Activated T-cell treated with anti-CD3 and anti-CD28 coated beads, Interleukin-2, amount 50 U/mL, for 72 hours (primary cell): ENCODE measurements at places on chromosomes 13 and 19.

- no peak for DNase-seq
Observed at GRCh38 chr13:109764470-109765291, 21.7 kb downstream of the IRS2 start.

DNA sequence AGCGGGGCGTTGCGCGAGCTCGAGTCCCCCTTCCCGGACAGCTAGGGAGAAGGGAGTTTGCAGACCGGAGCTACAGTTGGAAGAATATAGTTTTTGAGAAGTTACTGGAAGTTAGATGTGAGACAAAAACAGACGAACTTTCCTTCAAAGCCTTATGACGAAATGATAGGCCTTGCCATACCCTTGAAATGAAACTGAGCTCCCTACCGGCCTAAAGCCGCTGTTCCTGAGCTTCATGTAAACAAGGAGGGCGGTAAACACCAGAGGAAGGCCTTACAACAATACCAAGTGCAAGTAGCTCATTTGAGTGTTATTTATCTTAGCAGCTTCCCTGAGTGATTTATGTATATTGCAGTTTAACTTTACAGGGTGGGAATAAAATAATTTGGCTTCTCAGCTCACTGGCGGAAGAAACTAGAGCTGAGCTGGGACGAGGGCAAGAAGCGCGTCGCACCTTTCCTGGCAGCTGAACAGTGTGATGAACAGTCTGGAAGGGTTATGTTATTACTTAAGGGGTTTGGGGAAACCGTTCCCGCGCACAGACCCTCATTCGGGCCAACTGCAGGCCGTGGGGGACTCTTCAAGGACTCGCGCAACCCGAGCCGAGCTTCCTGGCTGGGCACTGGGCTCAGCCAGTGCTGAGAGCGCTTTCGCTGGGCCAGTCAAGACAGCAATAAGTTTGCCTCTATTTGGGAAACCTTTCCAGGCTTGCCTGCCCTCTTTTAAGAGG is 111.2 kb downstream of the KCNRG start:
- DNase-seq = no peak

- DNase-seq = no peak
Observed at GRCh38 chr19:15714638-15715037, 13.2 kb upstream of the OR10H2 start.

DNA sequence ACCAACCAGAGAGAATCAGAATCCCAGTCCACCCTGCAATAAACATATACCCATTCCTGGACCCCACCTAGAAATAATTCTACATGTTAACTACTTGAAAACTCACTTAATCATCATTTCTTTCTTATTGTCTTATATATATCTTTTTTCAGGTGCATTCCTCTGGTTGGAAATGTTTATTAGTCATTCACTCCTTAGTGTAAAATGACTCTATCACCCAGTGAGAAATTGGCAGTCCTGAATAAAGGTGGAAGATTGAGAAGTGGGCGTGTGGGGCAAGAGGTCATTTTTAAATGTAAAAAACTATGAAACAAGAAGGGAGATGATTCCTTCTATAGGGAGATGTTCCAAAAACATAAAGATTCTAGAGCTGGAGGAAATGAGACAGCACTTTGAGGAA is 101.2 kb upstream of the MBNL2 start:
- DNase-seq = no peak
